PC-9 (cell line): ENCODE measurements at places on chromosomes 7 and 10. TPM values are rescaled to one million over a fixed set of nuclear protein-coding genes. Genes with fewer than 3 reads are reported as not detected.

Gene ZNF467
- total RNA-seq: 6.6 and 10.3 TPM in 2 replicates

DNA sequence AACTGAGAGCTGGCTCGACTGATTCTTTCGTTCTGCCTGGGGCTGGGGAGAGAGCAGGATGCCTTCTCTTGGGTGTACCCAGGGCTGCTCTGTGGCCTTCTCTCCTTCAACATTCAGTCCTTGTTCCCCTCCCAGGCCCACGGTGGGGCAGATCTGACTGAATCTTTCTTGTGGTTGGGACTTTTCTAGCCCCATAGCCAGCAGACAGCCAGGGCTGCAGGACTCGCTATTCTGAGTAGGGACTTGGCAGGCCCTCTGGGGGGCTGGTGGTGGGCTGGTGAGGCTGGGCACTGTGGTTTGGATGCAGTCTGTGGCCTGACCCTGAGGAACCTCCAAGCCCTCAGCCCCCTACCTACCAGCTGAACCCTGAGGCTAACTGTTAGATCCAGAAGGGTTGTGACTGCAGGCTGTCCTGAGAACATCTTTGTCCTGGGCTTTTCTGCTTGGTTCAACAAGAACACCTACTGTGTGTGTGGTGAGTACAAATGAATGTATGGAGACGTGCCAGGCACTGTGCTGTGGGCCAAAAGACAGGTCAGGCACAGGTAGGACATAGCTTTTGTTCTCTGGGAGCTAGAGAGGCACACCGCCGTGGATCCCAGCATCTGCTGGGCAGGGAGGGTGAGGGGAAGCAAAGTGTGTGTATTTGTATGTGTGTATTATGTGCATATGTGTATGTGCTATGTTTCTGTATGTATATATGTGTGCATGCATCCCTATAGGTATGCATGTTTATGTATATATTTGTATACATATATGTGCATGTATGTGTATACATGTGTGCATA, 2.1 kb upstream of the PALD1 start:
- no peak overlapping the region for H3K27ac ChIP-seq
- H3K36me3 ChIP-seq: no peaks in the 10 kb centered on the region
- no peak overlapping the region for H3K4me3 ChIP-seq
- H3K27me3 ChIP-seq: no peaks in the 10 kb centered on the region

DNA sequence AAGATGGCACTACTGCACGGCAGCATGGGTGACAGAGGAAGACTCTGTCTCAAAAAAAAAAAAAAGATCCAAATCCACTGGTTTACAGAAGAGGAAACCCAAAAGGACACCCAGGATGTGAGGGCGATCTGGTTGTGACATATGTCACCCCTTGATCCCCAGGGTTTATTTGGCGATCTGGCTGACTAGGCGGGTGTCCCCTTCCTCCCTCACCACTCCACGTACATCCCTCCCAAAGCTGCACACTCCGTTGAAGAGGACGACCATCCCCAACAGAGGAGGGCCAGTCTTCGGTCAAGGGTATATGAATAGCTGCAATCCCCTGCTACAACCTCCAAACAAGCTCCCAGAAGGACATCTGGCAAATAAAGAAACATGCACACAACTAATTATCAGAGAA, 111.6 kb downstream of the HTR5A start:
- H3K27me3 ChIP-seq: peaks cover 47% of the 10 kb centered on the region
- H3K27ac ChIP-seq: no peak overlapping the region
- no peak for DNase-seq
- no peaks in the 10 kb centered on the region for H3K4me1 ChIP-seq
- H3K36me3 ChIP-seq: no peaks in the 10 kb centered on the region

DNA sequence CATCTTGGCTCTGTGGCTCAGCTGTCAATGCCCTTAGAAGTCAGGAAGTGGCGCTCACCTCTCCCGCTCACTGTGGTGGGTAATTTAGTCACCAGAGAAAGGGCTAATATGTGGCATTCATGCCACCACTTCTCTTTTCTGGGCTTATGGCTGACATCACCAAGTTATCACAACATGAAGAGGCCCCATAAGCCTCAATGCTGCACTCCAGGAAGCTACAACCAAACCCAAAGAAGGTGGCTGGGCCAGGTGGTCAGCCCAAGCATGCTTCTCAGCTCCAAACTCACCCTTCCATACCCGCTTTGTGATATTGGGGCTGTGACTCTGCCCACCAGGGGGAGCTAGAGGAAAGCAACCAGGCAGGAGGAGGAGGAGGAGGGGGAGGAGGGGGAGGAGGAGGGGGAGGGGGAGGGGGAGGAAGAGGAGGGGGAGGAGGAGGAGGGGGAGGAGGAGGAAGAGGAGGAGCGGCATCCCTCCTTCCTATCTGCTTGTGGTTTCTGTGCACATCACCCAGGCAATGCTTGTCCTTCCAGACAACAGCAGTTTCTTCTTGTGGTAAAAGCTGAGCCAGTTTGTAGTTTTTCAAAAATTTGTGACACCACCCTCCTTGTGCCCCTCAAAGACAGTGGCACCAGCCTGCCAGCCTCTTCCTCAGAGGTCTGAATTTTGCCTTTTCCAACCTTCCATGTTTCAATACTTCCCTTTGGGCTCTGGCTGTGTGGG, 42.1 kb downstream of the CYP26A1 start:
- H3K36me3 ChIP-seq: no peaks in the 10 kb centered on the region
- H3K27ac ChIP-seq: no peak overlapping the region
- peak; percentile 53 for DNase-seq
- H3K27me3 ChIP-seq: no peaks in the 10 kb centered on the region

DNA sequence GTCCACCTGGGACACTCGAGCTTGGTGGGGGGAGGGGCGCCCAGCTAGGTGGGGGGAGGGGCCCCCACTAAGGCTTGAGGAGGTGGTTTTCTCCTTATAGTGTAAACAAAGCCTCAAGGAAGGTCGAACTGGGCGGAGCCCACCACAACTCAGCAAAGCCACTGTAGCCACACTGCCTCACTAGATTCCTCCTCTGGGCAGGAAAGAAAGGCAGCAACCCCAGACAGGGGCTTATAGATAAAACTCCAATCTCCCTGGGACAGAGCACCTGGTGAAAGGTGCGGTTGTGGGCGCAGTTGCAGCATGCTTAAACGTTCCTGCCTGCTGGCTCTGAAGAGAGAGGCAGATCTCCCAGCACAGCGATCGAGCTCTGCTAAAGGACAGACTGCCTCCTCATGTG, 133.1 kb downstream of the SNX13 start:
- no peak overlapping the region for H3K27ac ChIP-seq
- no peaks in the 10 kb centered on the region for H3K27me3 ChIP-seq
- no peak for DNase-seq
- H3K36me3 ChIP-seq: peaks cover 12% of the 10 kb centered on the region
- no peak overlapping the region for H3K4me3 ChIP-seq
- no peaks in the 10 kb centered on the region for H3K4me1 ChIP-seq

DNA sequence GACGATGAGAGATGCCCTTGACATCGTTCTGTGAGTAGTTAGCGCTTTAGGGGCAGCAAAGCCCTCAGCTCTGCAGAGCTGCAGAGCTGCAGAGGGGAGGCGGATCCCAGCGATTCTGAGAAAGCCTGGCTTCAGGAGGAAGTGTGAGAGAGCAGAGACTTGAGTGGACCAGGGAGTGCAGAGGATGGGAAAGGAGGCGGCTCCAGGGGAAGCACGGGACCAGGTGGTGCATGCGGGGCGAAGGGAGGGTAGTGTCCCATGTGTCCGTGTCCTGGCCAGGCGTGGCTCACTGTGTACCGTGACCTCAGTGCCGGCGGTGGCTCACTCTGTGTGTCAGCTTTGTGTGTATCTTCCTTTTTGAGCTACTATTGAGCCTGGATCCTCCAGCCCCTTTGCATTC, 250.8 kb upstream of the PITRM1 start:
- H3K27ac ChIP-seq: no peak overlapping the region
- no peak overlapping the region for H3K4me3 ChIP-seq
- H3K27me3 ChIP-seq: no peaks in the 10 kb centered on the region
- no peak for DNase-seq
- H3K36me3 ChIP-seq: no peaks in the 10 kb centered on the region

GRCh38 chr7:54796150-54796549, 37.1 kb upstream of the SEC61G start:
- no peaks in the 10 kb centered on the region for H3K36me3 ChIP-seq
- H3K4me3 ChIP-seq: no peak overlapping the region
- H3K27ac ChIP-seq: no peak overlapping the region
- H3K4me1 ChIP-seq: no peaks in the 10 kb centered on the region

GRCh38 chr7:129493555-129493954, 8.8 kb upstream of the SMKR1 start:
- no peak overlapping the region for H3K27ac ChIP-seq
- H3K27me3 ChIP-seq: no peaks in the 10 kb centered on the region
- no peak for DNase-seq
- no peaks in the 10 kb centered on the region for H3K4me1 ChIP-seq

Gene NPY4R2
- not detected in 2 replicates for total RNA-seq

DNA sequence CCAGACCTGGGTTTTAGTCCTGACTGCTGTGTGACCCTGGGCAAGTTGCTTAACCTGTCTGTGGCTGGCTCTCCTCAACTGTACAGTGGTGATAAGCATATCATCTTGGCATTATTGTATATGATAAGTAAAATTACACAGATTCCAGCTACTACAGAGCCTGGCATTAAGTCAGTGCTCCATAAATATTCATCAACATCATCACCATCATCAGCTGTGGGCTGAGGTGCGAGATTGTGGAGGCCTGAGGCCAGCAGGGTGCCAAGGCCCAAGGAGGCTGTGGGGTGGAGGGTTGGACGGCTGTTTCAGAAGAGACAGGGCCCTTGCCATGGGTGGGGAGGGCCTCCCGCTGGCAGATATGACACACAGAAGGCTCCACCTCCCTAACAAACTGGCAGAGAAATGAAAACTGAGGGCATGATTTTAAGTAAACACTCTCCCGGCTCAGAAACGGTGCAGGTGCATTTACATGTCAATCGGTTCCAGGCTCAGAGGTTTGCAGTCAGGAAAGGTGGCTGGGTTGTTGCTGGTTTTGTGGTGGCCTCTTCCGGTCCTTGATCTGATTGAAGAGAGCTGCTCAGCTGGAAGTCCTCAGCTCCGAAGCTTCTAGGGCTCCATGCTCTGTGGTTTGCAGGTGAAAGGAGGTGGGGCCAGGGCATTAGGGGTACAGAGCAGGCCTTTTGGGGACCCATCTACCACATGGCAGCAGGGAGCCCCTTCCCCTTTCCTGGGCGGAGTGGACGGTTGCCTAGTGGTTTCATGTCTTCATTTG, 10.2 kb downstream of the CRYGN start:
- H3K36me3 ChIP-seq: no peaks in the 10 kb centered on the region
- peaks cover 44% of the 10 kb centered on the region for H3K4me1 ChIP-seq
- no peaks in the 10 kb centered on the region for H3K27me3 ChIP-seq
- peak overlapping the region; percentile 55 for H3K27ac ChIP-seq
- H3K4me3 ChIP-seq: no peak overlapping the region

Gene SNX10
- 9.1 and 9.8 TPM in 2 replicates for total RNA-seq

DNA sequence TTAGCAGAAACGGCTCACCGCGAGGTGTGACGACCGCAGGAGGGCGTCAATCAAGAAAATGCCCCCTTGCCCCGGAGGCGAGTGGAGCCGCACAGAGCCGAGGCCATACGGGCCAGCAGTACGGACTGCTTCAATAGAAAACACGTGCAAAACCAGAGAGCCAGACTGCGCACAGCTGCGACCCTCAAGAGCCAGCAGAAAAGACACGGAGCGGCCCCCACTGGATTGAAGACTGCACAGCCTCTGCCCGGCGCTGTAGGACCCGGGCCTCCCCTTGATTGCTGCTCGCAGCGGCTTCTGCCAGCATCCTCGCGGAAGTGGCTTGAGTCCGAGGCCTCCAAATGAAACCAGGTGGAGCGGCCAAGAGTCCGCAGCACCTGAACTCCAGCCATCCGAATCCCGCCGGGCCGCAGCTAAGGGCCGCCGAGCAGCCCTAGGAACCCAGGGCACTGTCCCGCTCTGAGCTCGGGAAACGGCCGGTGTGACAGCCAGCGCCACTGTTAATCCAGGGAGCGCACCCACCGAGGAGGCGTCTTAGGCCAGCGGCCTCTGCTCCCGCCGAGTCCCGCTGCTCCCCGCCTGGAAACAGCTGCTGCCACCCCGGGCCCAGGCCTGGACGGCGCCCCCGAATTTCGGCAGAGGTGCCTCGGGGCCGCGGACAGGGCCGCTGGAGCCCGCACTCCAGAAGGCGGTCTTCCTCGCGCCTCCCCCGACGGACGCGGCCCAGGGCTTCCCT, 660 bp upstream of the HHEX start:
- DNase-seq: no peak
- H3K4me3 ChIP-seq: peak overlapping the region; percentile 33; the same call in 1 of the 2 replicates
- H3K27ac ChIP-seq: no peak overlapping the region
- no peaks in the 10 kb centered on the region for H3K36me3 ChIP-seq

- H3K27ac ChIP-seq: no peak overlapping the region
- H3K27me3 ChIP-seq: no peaks in the 10 kb centered on the region
- no peaks in the 10 kb centered on the region for H3K36me3 ChIP-seq
- no peak for DNase-seq
- H3K4me1 ChIP-seq: no peaks in the 10 kb centered on the region
Observed at GRCh38 chr10:27041196-27041595, 59.1 kb downstream of the ANKRD26 start.

GRCh38 chr10:43958071-43958432, 309.4 kb upstream of the ZNF32 start:
- peaks cover 46% of the 10 kb centered on the region for H3K27me3 ChIP-seq
- H3K4me1 ChIP-seq: no peaks in the 10 kb centered on the region
- H3K4me3 ChIP-seq: no peak overlapping the region
- H3K27ac ChIP-seq: no peak overlapping the region
- H3K36me3 ChIP-seq: no peaks in the 10 kb centered on the region

- no peak for DNase-seq
- H3K4me3 ChIP-seq: no peak overlapping the region
- H3K27me3 ChIP-seq: no peaks in the 10 kb centered on the region
- peaks cover 12% of the 10 kb centered on the region for H3K4me1 ChIP-seq
Observed at GRCh38 chr10:21242915-21243314, 282.6 kb downstream of the SKIDA1 start.

DNA sequence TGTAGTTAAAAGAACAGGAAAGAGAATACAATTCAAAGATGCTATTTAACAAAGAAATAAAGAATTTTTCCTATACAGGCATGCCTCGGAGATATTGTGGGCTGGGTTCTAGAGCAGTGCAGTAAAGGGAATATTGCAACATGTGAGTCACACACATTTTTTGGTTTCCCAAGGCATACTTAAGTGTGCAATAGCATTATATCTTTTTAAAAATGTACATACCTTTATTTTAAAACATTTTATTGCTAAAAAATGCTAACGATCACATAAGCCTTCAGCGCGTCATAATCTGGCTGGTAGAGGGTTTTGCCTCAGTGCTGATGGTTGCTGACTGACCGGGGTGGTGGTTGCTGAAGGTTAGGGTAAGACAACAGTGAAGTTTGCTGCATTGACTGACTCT, 54.4 kb downstream of the ESYT2 start:
- peaks cover 31% of the 10 kb centered on the region for H3K36me3 ChIP-seq
- no peak for DNase-seq
- no peak overlapping the region for H3K4me3 ChIP-seq
- H3K27ac ChIP-seq: no peak overlapping the region
- H3K4me1 ChIP-seq: no peaks in the 10 kb centered on the region
- no peaks in the 10 kb centered on the region for H3K27me3 ChIP-seq

Gene CYP2C19
- total RNA-seq: not detected in 2 replicates

Gene NANOS1
- total RNA-seq: 5.2 and 7.2 TPM in 2 replicates

DNA sequence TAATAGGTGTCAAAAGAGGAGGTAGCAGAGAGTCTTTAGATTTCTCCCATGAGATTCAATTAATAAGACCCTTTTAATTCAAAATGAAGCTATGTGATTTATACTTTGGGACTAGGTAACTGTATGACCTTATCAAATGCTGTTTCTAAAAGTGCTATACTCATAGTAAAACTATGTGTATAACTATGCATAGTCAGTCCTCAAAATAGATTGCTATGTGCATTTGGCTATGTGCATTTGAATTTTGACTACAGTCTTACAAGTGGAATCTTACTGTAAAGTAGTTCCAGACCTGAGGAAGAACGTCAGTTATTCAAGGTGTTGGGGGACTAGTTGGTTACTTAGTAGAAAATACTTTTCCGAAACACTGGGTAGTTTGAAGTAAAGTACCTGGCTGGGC, 36.9 kb downstream of the ADD3 start:
- no peak for DNase-seq
- H3K27me3 ChIP-seq: no peaks in the 10 kb centered on the region

Gene NCF1
- total RNA-seq: 0.38 and 0.41 TPM in 2 replicates

Gene UCN3
- not detected in 2 replicates for total RNA-seq

Gene ASB4
- not detected in 2 replicates for total RNA-seq

Gene CALML3
- not detected in 2 replicates for total RNA-seq
